ENCODE measurements at places on chromosomes 1 and 21.
A peak's percentile ranks its signal among the peaks of the same experiment; 100 is the strongest.

- DNase-seq, result peak; percentile 20
These were observed 480.2 kb downstream of the COL11A1 start for GRCh38 chr1:102628109-102628613.

DNA sequence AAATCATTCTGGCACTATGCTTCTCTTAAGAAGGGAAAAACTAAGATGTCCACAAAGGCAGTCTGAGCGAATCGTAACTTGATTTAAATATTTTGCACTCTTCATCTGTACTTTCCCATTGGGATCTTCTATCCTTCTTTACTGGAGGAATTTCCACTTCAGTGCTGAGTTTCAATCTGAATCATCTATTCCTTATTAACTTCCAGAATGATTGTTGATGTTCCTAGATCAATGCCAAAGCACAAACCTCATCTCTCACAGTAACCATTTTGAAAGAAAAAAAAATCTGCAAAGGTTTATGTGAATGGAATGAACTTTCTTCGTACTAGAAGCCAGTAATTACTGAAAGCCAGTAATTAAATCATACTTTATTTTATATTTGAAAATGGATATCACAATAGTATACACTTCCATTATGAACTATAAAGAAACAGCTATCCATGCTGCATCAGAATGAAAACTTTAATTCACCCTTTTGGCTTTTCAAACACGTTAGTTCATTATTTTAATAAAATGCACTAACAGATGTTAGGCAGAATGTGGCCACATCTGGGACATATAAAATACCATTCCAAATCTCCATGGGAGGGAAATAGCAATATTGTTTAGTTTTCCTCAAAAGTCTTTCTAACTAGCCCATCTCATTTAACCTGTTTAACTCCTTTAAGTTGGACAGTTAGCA, 5.5 kb upstream of the RNF2 start:
- no peak for DNase-seq

- DNase-seq, result no peak
These were observed 1208.5 kb upstream of the ADGRL4 start for GRCh38 chr1:80214888-80215540.

GRCh38 chr1:39266269-39266668, 61.8 kb downstream of the MACF1 start:
- DNase-seq, result peak; percentile 25

GRCh38 chr1:201184307-201185122, 6.1 kb upstream of the IGFN1 start:
- DNase-seq, result peak; percentile 90

DNA sequence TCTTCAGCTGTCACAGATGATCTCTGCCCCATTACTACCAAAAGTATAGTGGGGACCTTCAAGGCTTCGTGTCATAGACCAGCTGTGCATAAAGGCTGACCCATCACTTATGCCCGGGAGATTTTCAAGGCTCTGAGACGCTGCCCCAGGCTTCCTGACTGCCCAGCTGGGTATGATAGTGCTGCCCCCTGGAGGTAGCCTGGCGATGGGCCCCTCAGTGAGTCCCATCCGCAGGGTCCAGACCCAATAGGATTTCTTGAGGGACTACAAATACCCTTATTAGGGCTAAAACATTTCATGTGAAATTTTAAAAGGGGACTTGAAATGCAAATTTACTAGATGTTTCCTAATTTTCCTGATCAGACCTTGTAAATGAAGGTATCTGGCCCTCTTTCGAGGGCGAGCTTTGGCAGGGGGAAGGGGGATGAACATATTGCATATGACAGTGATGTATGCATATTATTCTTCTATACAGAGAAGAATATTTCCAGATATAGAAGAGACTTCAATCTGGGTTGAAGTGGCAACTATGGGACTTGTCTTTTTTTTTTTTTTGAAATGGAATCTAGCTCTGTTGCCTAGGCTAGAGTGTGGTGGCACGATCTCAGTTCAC, 11.7 kb upstream of the FCMR start:
- peak; percentile 66 for DNase-seq

- no peak for DNase-seq
These were observed 305.4 kb downstream of the TTLL7 start for GRCh38 chr1:83693427-83694126.

GRCh38 chr1:152752225-152752624, 5.6 kb upstream of the KPRP start:
- peak; percentile 74 for DNase-seq

DNA sequence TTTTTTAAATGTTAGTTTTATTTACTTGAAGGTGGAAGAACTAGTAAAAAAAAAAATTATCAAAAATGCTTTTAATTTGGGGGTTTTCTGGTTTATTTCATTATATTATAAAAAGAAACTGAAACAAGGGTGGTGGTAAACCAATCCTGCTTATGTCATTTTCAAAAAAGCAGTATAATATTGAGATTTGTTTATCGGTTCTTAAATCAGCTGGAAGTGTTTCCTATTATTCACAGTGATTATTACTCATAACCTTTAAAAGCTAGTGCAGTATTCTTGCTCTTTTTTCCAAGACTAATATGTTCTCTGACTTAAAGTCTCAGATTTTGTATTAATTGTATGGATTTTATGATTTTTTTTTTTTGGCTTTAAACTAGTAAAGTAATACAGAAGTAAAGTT, 5.4 kb upstream of the LRRC40 start:
- no peak for DNase-seq

DNA sequence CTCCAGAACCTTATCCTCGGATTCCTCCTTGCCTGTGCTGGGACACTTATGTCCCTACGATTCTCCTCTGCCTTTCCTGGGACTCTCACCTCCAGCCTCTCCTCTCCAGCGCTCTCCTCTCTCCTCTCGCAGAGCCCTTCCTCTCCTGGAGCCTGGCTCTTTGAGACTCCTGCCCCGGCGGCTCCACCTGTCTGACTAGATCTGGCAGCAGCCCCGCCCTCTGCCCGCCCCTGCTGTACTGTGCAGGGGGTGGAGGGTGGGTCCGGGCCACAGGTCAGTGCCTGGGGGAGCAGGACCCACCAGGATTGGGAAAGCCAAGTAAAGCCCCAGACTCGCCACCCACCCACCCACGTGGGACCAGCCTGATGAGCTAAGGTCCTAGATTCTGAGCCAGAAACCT, 1.6 kb downstream of the ELOVL1 start:
- DNase-seq, result peak; percentile 49

GRCh38 chr1:59453297-59453968, 156.5 kb downstream of the FGGY start:
- DNase-seq, result no peak

DNA sequence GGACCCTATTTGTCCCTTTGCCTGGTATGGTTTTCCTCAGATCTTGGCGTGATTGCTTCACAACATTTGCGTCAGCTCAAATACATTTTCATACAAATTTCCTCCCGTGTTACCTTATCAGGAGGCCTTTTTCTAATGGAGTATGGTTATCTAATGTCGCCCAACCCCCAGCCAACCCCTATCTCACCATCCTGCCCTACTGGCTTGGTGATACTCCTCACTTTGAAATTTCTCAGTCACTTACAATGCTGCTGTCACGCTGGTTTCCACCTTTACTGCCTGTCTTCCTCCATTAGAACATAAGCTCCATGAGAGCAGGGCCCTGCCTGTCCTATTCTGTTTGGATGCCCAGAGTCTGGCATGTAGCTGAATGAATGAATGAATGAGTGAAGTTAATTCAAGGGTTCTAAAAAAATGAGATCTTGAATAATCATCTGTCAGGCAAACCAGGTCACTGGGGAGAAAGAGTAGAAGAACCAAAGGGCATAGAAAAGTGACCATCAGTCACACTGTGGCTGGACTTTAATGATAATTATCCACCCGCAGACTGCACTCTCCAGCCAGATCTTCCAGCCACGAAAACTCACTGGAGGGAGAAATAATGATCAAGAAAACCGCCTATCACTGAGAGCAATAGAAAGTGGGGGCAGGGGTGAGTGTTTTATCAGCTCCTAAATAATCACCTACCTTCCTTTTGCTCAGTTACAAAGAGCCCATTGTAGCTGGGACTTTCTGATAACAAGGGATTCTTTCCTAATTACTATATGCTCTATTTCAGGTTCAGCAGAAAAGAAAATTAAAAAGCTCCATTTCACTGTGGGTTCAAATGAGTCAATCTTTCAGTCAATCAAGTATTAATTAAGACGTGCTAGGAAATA, 21.3 kb downstream of the KIAA0040 start:
- DNase-seq, result no peak

DNA sequence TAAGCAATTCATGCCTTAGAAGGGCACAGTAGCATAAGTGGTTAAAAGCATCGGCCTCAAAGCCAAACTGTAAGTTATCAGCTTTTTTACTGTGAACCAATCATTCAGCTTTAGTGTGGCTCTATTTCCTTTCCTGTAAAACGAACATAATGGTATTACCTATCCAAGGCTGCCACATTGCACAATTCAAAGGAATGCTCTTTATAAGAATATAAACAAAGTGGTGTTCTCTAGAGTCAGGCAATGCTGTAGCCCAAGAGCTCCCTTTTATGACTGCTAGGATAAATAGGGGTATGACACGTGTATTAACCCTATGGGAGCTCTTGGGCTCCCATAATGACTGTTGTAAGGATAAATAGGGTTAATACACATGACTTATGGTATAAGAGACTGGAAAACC, 25.4 kb downstream of the INTS7 start:
- DNase-seq, result no peak

GRCh38 chr1:247468481-247469140, 10.7 kb upstream of the OR2B11 start:
- no peak for DNase-seq

DNA sequence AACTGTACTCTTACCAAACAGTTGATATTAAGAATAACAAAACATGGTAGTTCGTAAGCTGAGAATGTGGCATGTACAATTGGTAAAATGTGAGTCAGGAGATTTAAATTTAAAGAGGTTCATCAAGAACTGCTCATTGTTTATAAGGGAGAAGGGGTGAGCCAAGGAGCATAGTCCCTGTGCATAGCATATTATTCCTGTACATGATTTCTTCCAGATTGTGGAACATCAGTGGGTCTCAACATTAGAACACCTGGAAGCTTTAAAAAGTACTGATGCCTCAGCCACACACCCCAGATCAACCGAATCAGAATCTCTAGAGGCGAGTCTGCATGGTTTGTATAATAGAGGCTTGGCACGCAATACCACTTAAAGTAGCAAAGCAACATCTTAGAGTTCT, 56.1 kb downstream of the KCTD3 start:
- no peak for DNase-seq

- no peak for DNase-seq
These were observed 10.9 kb upstream of the DMRTB1 start for GRCh38 chr1:53448241-53448841.

DNA sequence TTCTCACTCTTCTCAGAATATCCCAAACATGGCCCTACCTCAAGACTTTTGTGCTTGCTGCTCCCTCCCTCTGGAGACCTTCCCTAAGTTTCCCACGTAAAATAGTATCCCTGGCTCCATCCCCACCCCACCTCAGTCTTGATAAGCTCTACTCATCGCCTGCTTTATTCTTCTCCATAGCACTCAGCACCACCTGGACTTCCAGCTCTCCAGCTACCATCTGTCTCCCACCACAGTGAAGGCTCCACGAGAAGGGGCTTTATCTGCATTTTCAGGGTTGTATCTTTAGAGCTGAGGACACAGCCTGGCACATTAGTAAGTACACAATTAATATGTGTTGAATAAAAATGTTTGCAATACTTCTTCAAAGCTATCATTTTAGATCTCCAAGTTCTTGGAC, 37.8 kb downstream of the MAB21L3 start:
- DNase-seq, result no peak

DNA sequence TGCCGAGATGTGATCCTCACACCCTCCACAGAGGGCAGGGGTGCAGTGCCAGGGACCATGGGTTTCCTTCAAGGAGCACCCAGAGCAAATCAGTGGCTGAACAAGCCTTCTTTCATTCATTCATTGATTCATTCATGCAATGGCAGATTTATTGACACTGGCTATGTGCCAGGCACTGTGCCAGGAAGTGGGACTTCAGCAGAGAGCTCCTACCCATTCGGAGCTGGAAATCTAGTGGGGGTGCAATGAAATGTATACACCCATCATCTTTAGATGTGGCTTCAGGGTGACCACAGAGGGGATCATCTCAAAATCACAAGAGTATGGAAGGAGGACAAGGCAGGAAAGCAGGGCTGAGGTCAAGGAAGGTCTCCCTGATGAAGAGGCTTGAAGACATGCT, 18.9 kb downstream of the SLC6A9 start:
- DNase-seq, result no peak

All from MCF 10A (cell line).